ENCODE measurements at places on chromosomes 6 and 20.

DNA sequence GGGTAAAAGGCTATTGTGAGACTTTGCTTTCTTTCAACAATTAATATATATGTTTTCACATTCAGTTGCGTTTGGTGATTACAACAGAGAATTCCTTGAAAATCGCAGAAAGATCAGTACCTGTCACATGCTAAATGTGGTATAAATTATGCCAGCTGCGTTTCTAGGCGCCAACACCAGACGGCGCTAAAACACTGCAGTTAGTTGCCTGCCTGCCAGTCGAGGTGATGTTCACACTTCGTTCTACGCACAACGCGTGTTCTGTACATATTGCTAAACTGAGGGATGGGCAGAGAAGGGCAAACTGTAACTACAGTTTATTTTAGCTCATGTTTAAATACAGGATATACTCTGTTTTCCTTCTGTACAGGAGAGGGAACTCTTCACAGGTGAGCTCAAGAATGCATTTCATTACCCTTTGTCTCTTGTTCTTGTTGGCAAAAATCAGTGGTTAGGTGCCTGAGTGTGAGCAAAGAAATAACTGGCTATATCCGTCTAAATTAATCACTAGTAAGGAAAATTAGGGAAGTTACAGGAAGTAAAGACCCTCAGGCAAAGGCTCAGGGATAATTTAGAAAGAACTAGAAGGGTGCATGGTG, 100.1 kb upstream of the RGS17 start:
- peak; percentile 73 for DNase-seq

- DNase-seq: no peak
These were observed 26.5 kb upstream of the RPS6KA2 start for GRCh38 chr6:166653639-166653941.

- DNase-seq: peak; percentile 15
These were observed 169.3 kb downstream of the TSHZ2 start for GRCh38 chr20:53141201-53142050.

- no peak for DNase-seq
These were observed 37.4 kb upstream of the SYNDIG1 start for GRCh38 chr20:24432046-24432442.

GRCh38 chr20:47642118-47642517, 140.4 kb downstream of the NCOA3 start:
- DNase-seq: no peak

GRCh38 chr20:11168026-11168425, 494.2 kb upstream of the JAG1 start:
- no peak for DNase-seq

DNA sequence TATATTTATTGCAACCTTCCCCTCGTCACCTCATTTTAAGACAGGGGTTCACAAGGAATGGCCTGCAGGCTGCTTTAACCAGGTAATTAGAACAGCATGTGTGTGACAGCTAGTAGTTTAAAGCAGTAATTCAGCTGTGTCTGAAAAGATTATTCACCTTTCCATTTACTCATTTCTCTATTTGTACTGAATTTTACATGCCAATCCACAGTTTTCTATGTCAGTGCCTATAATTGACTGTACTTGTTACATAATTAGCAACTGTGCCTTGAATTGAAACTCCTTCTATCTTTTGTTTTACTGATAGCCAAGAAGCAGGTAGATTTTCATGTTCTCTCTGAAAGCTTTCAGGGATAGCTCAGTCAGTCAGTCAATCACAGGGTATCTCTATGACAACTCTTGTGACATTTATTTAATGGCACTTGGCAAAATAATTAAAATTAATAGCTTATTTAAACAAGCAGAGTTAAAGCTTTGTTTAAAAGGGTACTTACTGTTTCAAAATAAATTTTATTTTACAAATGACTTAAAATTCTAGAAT, 214.0 kb downstream of the ZFAND3 start:
- no peak for DNase-seq

DNA sequence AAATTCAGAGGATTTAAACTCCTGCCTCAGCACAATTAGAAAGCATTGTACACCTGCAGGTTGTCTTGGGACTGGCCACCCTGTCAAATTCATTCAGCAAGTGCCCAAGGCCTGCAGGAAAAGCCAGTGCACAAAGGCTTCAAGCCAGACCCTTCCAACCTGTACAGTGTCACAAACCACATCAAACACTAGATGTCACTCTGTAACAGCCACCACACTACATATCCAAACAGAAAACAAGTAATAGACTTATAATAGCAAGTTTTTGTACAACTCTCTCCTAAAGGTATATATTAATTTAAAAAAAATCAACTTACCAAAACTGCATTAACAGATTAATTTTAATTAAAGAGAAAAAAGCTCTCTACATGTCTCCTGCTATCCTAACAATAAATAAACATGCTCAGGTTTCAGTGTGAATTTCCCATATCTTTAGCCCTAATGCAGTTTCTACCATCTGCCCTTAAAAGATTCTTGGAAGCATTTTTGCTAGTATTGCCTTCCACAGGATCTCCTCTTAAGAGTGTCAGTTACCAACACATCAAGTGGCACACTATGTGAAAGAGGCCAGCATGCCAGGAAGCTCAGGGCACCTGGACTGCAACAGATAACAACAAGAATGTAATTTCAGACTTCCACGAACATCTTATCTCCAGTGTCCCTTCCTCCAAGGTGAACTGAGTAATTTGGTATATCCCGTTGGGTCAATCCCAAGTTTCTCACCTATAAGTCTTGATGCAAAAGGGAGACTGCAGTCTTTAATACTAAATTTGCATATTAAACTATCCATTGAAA, 47.5 kb downstream of the RALGAPA2 start:
- DNase-seq: peak; percentile 25

GRCh38 chr6:5199702-5200101, 61.0 kb downstream of the LYRM4 start:
- DNase-seq: no peak

- no peak for DNase-seq
These were observed 253.7 kb upstream of the SUPT3H start for GRCh38 chr6:45631396-45631795.

DNA sequence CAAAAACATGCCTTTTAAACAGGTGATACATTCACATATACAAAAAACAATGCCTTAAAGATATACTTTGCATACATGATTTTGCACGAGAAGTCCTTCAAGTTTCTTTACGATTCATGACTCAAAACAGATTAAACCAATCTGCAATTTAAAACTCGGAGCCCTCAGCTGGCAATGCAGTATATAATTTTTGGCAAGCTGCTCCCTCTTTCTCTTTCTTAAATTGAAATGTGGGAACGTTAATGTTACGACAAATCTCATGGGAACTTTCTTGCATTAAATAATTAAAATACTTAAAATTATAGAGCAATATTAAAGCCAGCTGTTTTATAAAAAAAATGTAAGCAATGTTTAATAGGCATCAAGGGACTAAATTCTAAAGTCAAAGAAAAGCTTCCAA, 334.6 kb downstream of the ESR1 start:
- DNase-seq: no peak

DNA sequence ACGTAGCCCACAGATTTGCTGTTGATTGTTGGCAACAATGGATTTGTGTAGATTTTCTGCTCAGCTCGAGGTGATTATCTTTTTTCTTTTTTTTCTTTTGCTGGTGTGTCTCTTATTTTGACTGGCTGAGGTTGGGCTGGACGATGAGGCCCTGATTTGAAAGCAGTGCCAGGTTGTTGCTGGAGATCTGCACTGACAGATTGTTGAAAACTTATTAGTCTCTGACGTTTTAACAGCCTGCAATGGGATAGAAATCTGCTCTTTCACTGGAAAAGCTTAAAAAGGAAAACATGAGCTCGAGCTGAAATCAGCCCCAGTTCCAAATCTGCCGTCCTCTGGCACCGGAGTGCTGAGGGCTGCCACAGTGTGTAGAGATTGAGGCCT, 87.7 kb downstream of the PDE7B start:
- no peak for DNase-seq

DNA sequence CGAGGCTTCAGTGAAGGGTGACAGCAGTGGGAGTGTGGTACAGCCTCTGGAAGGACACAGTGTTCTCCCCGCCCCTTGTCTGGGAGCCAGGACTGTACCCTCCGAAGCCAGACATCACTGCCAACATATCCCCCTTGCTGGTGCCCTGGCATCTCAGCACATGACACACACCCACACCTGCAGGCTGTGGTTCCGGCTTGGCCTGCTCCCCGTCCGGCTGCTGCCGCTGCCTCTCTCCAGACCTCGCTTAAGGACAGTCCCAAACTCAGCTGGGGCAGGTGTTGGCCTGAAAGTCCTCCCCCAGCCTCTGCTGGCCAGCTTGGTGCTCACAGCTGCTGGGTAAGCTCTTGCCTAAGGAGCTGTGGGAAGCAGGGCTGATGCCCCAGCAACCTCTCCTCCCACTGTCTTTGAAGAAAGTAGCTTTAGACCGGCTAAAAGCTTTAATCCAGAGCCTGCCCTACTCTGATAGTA, 7.0 kb downstream of the EMILIN3 start:
- no peak for DNase-seq

DNA sequence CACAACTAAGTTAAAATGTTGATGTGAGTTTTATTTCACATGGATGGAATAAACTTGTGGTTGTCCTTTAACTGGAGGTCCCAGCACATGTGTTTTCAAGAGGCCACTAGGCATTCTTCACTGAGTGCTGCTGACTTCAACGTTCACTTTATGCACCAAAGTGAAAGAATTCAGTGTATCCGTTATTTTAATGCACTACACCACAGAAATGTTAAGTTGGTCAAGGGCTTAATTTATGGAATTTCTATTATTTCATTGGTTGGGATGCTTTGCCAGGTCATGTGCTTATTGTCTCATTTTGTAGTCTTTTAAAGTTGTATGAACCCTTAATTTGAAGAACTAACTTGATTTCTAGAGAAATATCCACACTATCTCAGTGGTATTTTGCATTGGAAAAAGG, 106.4 kb downstream of the PPP1R14C start:
- DNase-seq: no peak

DNA sequence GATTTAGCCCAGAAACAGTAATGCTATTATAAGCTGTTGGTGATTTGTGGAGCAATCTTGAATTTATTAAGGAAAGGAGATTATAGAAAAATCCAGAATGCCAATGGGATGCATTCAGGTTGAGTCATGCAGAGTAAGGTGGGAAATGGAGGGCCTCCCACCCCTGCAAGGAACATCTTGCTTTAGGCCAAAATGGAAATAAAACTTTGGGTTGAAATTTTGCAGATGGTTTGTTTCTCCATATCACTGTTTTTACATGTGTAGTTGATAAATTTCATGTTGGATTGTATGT, 152.4 kb downstream of the BCAS1 start:
- DNase-seq: no peak

DNA sequence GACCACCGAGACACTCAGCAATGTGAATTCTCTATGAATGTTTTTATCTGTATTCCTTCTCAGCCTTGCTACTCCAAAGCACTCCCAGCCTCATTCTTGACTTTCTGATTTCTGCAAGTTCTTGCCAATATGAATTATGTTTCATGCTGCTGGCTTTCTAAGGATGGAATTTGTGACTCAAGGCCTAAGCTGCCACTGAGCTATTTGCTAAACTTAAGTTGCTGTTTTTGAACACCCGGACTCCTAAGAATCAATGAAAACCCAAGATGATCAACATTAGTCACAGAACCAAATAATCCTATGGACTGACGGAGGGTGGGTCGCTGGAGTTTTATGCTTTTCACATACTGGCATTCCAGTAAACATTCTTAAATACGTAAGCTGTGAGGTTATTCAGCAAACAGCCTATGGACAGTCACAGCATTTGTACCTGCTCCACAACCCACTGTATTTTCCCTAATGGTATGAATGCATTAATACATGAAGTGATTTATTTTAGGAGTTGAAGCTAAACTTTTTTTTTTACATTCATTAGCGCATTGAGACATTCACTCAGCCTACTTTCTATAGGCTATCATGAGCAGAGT, 8.2 kb upstream of the PXDC1 start:
- DNase-seq: no peak

DNA sequence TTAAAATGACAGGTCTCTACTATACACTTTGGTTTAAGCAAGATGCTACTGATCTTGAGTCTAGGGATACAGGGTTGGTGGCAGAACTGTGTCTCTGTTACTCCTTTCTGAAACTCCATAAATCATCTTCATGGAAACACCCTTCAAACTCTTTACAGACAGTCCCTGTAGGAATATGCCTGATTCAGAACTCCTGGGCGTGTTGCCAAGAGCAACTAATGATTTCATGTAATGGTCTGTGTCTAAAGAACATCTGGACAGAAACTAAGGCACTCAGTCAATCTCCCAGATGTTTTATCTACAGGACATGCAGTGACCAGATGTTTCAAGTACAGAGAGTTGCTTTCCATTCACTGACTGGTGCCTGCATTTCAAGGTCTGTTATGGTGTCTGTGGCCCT, 464.4 kb upstream of the CHD6 start:
- DNase-seq: peak; percentile 89

GRCh38 chr6:155200012-155200411, 63.8 kb upstream of the CLDN20 start:
- DNase-seq: no peak

- no peak for DNase-seq
These were observed 33.7 kb upstream of the HIVEP1 start for GRCh38 chr6:11978169-11978987.

DNA sequence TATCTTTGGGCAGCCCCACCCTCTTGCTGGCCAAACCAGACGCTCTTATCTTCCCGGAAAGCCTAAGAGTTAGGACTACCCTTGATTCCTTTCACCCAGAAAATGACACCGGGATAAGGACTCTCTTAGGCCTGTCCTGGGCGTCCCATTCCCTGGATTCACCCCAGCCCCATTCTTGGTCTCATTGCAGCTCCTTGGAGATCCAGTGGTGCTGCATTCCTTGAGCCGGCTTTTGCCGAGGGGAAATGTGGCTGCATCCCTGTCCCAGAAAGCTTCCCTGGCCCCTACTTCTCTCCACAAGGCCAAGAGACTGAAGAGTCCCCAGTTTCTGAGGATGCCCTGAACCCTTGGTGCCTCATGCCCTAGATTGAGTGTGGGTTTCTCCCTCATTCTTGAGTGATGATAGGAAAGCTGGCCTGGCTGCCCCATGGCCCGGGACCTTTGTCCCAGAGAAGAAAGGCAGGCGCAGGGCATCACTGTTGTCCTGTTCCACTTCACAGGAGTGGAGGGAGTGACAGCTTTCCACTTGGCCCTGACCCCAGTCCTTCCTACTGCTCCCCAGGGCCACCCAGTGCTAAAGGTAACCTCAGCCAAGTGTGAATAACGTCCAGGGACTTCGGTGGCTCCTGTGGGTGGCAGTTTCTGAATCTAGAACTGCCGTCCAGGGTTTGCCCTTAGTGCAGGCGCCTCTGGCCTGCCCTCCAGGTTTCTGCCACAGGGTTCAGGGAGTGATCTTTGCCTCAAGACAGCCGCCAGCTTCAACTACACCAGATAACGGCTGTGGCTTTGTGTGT, 42.7 kb upstream of the MYL9 start:
- DNase-seq: no peak
